ENCODE measurements at places on chromosomes 7 and 10.

GRCh38 chr7:157622408-157623205 is 285.8 kb downstream of the DNAJB6 start:
- DNase-seq: no peak

DNA sequence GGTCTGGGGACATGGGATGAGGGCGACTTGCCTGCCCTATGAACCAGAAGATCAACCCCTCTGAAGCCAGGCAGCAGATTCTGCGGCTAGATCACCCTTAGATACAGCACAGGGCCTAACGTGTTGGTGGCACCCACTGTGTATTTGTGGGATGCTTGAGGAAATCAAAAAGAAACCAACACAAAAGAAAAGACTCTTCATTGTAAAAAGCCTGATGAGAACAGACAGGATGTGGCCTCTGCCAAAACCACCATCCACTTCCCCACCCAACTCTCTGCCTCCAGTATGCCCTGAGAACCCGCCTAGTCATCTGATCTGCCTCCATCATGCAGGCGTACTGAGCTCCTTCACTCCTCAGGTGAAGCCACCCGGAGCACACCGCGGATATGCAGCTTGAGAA is 97.2 kb upstream of the INSYN2A start:
- DNase-seq: no peak

GRCh38 chr10:97025613-97026242 is 160.0 kb downstream of the SLIT1 start:
- DNase-seq: no peak

DNA sequence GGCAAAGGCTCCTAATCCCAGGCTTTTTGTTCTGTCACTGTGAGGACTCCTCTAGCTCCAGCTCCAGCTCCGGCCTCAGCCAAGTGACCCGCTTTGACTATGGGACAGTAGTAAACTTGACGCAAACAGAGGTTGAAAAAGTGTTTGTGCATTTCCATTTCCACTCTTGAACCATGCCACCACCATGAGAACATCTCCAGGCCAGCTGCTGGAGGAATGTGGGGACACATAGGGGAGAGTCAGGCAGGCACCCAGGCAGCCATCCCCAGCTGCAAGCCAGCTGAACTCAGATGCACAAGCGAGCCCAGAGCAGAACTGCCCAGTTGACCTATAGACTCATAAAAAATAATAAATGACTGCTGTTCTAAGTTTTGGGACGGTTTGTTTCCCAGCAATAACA is 224.7 kb downstream of the GRID1 start:
- no peak for DNase-seq

- no peak for DNase-seq
Measured at GRCh38 chr10:12921163-12921562, 80.3 kb downstream of the CCDC3 start.

- DNase-seq: no peak
Measured at GRCh38 chr10:48614481-48615390, 9.9 kb upstream of the ARHGAP22 start.

- DNase-seq: no peak
Measured at GRCh38 chr7:92729751-92730150, 106.6 kb downstream of the CDK6 start.

DNA sequence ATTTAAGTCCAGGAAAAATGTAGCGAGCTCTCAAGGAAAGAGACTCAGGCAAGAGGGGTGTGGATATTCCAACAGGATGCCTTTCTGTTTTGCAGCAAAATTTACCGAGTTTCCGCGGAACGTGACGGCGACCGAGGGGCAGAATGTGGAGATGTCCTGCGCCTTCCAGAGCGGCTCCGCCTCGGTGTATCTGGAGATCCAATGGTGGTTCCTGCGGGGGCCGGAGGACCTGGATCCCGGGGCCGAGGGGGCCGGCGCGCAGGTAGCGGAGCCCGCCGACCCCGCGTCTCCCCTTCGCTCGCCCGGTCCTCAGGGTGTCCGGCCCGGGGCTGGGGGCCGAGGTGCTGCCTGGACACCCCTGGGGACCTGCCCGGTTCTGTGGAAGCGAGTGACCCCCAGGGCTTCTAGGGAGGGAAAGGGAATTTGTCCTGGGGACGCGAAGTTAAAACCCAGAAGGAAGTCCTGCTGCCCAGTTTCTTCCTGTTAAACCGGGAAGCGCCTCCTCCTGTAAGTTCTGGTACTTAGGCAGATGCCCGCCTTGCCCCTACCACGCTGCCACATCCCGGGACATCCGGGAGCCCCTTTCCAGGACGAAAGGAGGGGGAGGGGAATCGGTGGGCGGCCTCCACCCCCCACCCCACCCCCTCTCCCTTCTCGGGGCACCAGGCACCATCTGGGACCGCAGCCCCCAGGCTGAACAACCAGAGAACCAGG is 2.5 kb downstream of the VSTM2A start:
- no peak for DNase-seq

GRCh38 chr10:68508090-68508489 is 19.2 kb downstream of the SLC25A16 start:
- DNase-seq: no peak

- DNase-seq: no peak
Measured at GRCh38 chr7:7772397-7772821, 54.0 kb upstream of the RPA3 start.

GRCh38 chr7:149302222-149302621 is 40.2 kb downstream of the ZNF783 start:
- no peak for DNase-seq

DNA sequence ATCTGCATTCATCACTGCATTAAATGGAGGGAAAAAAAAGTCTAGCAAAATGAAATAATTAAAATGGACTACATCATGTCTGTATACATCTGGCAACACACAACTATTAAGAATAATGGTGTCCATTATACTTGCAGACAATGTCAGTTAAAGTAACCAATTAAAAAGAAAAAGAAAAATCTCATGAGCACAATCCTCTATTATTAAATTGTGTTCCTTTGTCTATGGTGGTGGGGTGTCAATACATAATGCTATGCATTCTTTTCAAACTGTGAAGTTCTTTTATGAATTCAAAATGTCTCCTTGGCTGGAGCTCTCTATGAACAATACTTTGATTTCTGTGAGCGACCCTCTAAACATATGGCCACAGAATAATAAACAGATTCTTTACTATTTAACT is 63.5 kb downstream of the NRP1 start:
- DNase-seq: no peak

GRCh38 chr10:103202319-103202718 is 9.2 kb upstream of the NT5C2 start:
- no peak for DNase-seq

GRCh38 chr10:55183993-55184392 is 383.0 kb upstream of the PCDH15 start:
- DNase-seq: no peak

DNA sequence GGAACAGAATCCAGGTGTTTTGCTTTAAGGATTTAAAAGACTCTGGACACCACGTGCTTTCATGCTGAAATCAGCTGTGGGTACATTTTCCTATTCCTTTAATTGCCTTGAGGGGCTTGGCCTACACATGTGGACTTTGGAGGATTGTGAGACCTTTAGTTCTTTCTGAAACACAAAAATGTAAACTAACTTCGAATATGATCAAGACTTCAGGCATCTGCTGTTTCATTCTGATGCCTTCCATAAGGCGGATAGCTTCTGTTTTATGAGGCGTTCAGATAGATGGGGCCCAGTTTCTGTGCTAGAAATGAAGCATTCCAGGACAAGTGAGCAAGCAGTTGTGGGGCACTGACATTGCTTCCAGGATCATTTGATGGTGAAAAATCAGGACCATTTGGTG is 1.5 kb upstream of the NOBOX start:
- DNase-seq: no peak

GRCh38 chr7:111933609-111934008 is 272.6 kb downstream of the DOCK4 start:
- no peak for DNase-seq

- no peak for DNase-seq
Measured at GRCh38 chr10:122650331-122650730, 49.3 kb downstream of the C10orf120 start.

DNA sequence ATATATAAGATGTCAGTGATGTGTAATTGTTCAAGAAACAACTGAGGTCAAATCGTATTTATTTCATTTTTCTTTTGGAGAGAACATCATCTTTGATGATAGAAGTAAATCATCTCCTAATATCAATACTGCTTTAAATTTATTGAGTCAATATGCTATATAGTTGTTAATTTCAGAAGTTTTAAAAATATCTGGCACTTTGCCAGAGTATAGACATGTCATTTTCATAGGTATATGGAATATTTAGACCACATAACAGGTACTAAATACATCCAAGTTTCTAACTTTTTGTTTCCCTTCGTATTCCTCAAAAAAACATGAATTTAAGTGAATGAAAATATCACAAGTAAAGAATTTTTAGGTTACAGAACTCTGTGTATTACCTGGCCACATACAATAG is 577.8 kb downstream of the ARL4A start:
- DNase-seq: no peak

DNA sequence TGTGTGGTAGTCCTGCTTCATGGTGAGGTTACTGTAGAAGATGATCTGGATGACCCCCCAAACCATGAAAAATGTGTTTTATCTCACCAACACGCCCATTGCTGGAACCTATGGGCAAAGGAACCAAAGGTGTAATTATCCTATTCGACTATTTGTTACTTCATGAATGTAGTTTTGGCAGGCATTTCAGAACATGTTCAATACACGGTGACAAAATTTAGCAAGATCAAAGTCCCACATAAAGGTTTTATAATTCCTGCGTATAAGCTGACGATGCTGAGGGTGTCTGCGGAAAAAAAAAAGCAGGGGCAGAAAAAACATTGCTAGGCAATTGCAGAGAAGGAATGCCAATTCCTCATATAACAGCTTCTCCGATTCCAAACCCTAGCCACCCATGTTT is 13.3 kb downstream of the RAPGEF5 start:
- DNase-seq: no peak

- DNase-seq: no peak
Measured at GRCh38 chr10:81219758-81220157, 655.2 kb upstream of the NRG3 start.

DNA sequence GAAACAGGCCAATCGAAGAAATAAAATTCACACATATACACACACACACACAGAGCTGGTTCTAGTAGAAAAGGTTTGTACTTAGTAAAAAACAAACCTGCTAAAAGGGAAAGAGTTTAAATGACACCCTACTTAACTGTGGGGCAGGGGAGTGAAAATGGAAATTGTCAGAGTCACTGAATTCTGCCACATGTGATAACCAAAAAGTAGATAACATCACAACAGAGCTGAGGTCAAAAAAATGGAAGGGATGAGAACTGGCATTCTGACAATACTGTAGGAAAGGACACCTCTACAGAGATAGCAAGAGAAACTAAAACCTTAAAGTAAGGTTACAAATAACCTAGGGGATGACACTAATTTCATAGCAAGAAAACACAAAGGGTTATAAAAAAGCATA is 74.6 kb downstream of the CACUL1 start:
- DNase-seq: no peak

GRCh38 chr7:37247861-37248260 is 200.8 kb downstream of the ELMO1 start:
- no peak for DNase-seq

GRCh38 chr7:81402227-81402626 is 367.6 kb downstream of the HGF start:
- no peak for DNase-seq

GRCh38 chr10:73785721-73786511 is 510 bp downstream of the ZSWIM8 start:
- DNase-seq: no peak

- peak; percentile 43 for DNase-seq
Measured at GRCh38 chr10:88879534-88880281, at the start of gene STAMBPL1. TSS of gene STAMBPL1 (plus strand) at chr10:88880245. CDS start at chr10:88901709, 21,464 bp downstream.

DNA sequence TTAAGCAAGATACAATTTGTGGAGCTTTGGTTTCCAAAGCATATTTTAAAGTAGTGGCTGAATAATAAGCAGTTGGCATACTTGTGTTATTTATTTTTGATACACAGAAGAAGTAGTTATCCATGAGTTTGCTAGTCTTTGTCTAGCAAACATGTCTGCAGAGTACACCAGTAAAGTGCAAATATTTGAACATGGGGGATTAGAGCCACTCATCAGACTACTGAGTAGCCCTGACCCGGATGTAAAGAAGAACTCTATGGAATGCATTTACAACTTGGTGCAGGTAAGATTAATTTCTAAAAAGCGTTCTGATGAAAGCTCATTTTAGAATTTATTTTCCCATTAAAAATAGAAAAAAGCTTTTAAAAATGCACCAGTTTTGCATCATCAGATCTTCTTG is 31.4 kb downstream of the ARMC3 start:
- DNase-seq: no peak

GRCh38 chr10:44890696-44891563 is 20.2 kb upstream of the TMEM72 start:
- DNase-seq: no peak

- DNase-seq: no peak
Measured at GRCh38 chr7:131015657-131015958, 281.6 kb upstream of the KLF14 start.

DNA sequence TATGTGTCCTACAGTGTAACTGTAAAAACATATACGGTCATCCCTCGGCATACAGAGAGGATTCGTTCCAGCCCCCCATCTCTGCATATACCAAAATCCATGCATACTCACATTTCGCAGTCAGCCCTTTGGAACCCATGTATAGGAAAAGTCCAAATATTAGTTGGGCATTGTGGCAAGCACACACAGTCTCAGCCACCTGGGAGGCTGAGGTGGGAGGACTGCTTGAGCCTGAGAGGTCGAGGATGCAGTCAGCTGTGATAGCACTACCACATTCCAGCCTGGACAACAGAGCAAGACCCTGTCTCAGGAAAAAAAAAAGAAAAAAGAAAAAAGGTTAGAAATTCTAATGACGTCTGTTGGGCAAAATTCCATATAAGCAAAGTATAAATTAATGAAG is 29.1 kb downstream of the MDH2 start:
- no peak for DNase-seq

DNA sequence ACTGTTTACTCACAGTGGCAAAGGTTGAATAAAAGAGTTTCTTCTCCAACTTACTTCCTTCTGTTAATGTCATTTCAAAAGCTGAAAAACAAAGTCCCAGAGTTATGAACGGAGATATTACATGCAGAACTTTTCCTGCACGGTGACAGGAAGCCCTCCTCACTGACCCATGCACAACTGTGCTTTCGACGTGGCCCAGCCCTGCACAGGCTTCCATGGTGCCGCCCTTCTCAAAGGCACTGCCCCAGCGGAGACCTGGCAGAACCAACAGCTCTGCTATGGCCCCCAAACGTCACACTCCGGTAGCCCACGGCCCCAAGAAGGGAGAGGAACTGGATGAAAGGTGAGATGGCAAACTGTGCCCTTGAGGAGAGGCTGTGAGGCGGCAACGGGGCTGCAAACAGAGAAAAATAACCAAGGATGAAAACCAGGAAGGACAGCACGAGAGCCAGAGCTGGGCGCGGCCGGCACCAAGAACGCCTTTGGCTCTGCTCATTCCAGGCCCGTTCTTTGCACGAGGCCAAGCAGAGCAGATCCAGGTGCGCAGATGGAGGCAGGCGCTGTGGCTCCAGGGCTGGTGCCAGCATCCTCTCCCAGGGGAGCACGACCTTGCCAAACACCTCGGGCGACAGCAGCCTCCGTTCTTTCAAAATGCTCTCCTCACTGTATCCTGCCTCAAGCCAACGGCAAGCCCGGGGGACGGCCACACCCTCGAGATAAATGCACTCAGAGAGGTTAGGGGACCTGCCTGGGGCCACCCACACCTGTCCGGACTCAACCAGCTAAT is 7.0 kb upstream of the FUOM start:
- DNase-seq: no peak

GRCh38 chr7:138875794-138876193 is 77.8 kb upstream of the ATP6V0A4 start:
- DNase-seq: no peak

- no peak for DNase-seq
Measured at GRCh38 chr10:100370714-100371481, 23.9 kb downstream of the SCD start.
